ENCODE measurements at places on chromosomes 7 and 10.

DNA sequence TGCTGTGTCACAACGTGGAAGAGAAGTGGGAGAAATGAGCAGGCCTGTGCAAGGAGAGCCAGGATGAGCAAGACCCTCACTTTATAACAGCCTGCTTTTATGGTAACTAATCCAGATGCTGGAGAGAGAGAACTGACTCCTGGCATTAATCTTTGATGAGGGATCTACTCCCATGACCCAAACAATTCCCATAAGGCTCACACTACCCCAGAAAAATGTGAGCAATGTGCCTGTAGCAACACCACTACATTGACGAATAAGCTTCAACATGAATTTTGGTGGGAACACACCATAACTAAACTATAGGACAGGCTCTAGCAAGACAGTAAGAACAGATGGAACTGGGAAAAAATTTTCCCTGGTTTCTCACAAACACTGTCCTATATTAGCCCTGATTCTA is 173.6 kb upstream of the PRSS58 start:
- no peak for DNase-seq

- DNase-seq = peak; percentile 1
Measured at GRCh38 chr7:79454361-79454960, 994 bp upstream of the MAGI2 start.

GRCh38 chr10:15856328-15857015 is 3.8 kb downstream of the MINDY3 start:
- DNase-seq = no peak

DNA sequence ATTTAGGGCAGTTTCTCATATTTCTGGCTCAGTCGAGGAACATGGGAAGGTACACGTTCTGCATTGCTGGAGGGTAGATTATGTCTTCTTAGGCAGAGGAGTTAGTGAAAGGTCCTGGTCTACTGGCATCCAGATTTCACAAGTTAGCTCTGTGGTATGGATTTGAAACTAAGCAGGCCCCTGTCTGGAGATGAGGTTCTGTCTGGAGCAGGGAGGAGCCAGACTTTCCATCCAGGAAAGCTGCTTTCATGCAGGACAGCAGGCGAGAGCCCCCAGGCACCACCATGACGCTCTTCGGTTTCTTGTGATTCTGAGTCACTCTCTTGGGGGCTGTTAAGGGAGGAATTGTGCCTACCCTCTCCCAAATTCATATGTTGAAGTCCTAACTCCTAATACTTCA is 184.3 kb downstream of the KIAA1217 start:
- no peak for DNase-seq

DNA sequence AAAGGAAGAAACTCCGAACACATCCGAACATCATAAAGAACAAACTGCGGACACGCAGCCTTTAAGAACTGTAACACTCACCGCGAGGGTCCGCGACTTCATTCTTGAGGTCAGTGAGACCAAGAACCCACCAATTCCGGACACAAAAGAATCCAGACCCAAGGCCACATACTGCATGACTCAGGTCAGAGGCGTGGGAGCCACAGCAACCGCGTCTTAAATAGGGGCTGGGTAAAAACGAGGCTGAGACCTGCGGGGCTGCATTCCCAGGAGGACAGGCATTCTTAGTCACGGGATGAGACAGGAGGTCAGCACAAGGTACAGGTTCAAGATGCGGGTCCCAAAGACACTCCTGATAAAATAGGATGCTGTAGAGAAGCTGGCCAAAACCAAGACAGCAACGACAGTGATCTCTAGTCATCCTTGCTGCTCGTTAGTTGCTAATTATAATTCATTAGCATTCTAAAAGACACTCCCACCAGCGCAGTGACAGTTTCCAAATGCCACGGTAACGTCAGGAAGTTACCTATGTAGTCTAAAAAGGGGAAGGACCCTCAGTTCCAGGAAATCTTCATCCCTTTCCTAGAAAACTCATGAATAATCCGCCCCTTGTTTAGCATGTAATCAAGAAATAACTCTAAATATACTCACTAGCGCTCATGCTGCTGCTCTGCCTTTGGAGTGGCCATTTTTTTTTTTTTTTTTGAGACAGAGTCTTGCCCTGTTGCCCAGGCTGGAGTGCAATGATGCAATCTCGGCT is 19.3 kb downstream of the AP5Z1 start:
- no peak for DNase-seq

DNA sequence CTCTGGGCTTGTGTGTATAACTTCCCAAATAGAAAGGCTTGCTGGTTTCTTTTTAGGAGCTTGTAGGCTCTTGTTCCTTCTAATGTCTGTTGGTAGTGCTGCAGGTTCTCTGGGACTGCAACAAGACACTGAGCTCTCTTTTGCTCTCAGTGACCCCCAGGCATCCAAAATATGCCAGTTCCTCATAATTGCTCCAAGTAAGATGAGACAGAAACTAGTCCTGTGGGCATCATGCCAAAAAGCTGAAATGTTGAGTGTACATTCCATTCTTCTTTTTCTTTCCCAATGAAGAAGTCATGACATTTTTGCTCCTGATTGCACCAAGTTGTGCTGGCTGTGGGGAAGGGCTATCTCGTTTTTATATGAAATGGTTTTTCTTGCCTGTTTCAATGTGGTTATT is 7.1 kb upstream of the BTBD16 start:
- no peak for DNase-seq

- no peak for DNase-seq
Measured at GRCh38 chr10:3681642-3682554, 103.1 kb downstream of the KLF6 start.

GRCh38 chr7:112069879-112070321 is 136.3 kb downstream of the DOCK4 start:
- no peak for DNase-seq

DNA sequence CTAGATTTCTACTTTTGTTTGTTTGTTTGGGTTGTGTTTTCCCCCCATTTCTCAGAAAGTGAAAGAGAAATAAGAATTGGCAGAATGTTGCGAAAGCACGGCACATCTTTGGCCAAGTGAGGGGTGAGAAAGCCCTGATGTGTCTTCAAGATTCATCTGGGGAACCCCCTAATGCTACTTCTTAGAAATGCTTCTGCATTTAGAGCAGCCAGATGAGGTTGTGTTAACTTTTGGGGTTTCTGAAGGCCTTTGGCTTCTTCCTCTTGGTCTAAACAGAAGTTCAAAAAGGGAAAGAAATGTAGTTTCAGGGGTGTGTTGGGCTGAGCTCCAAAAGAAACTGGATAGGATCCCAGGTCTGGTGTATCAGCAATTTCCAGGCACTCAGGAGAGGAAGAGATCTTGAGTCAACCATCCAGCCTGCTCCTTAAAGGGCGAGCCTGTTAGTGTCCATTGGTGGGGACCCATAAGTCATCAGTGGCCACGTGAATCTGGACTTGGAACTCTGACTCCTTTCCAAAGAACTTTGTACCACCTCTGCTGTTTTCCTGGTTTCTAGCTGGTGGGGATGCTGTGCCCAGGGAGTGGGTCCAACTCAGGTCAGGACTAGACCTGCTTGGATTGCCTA is 6.5 kb downstream of the DUSP5 start:
- DNase-seq = peak; percentile 65

DNA sequence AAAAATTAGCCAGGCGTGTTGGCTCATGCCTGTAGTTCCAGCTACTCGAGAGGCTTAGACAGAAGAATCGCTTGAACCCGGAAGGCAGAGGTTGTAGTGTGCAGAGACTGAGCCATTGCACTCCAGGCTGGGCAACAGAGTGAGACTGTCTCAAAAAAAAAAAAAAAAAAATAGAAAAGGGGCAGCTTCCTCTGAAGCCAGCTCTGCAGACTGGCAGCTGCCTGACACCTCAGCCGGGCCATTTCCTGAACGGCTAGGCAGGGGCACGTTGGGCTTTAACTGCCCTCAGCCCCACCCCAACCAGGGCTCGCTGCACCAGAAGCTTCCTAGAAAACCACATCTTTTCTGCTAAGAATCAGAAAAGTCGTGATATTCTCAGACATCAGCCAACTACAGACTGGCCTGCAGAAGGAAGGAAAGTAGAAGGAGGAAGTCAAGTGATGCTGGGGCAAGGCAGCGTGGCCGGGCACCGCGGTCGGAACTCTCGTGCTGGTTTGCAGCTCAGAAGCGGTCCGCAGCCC is 38.0 kb downstream of the PRKAG2 start:
- DNase-seq = peak; percentile 49

GRCh38 chr10:64312876-64313275 is 791.7 kb downstream of the REEP3 start:
- DNase-seq = no peak

DNA sequence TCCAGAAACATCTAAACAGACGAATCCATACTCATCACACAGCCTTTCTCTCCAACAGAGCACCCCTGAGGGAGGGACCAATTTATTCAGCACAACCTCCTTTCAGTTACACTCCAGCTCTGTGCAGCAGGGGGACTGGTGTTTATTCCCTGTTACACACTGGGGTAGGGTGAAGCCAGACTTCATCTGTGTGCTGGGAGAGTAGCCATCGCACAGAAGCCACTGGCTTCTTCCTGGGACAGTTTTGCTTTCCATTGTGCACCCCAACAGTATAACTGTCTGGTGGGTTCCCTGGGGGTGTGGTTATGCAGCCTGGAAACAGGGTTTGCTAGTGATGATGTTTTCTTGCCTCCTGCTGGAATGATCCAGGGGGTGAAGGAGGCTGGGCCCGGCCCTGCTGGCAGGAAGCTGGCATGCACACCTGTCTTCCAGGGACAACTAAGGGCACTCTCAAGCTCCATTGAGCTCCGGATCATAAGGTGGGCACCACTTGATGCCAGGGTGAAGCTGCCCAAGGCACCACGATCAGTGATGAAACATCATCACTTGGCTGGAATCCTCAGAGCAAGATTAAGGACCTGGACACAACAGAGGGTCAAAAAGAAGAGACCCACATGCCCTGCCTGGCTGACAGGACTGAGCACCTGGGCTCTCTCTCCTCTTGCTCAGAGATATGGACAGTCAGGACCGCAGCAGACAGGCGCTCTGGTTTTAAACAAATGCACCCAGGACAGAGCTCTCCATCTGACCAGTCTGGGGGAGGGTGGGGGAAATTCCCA is 293.2 kb downstream of the GRID1 start:
- no peak for DNase-seq

DNA sequence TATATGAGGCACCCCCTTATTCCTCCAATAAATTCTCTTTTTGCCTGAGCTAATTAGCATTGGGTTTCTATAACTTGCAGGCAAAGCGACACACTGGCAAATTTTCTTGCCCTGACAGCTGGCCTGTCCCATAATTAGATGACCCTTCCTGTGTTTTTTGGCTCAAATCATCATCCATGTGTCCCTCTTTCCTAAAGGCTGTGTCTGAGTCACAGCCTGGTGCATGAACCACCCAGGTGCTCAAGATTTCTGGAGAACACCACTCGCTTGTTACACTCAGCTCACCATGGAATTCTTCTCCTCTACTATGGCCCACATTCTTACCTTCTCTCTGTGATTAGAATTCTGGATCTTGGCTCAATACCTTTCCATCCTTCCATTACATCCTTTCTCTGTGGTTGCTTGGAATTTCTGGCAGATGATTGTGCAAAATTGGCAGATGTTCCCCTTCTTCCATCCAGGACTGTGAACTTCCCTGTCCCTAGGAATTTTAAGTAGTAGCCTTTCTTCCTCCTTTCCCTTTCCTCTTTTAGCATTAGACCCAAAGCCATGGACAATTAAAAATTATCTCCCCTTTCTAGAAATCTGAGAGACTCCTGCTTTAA is 116.0 kb upstream of the ANKRD1 start:
- DNase-seq = no peak

DNA sequence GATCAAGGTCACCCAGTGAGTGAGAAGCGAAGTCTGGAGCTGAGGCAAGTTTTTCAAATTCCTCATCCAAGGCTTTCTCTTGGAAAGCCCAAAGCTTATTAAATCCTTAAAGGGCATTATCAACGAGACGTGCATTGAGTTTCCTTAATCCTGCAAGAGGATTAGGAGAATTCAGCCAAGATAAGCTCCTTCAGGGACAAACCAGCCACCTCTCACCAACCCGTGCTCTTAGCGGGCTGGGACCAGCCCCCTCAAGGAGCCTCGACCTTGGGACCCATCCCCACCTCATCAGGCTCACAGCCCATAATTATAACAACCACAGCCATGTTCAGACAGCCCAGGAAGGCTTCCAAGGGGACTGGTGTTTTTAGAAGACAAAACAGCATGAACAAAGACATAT is 12.0 kb upstream of the SLC29A4 start:
- DNase-seq = no peak

- DNase-seq = no peak
Measured at GRCh38 chr7:4093483-4093882, 588.6 kb upstream of the FOXK1 start.

DNA sequence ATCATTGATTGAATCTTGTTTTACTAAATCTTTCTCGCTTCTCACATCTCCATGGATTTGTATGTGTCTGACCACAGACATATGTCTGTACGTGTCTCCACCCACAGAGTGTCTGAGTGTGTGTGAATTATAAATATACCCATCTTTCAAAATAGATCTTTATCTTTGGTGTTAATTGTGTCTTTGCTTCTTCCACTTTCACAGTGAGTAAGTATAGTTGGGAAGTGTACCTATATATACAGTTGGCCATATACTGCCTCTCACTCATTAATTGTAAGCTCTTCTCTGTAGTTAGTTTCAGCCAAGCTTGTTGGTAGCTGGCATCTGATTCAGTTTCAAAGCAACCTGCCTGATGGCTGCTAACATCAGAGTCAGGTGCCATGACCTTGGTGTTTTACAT is 18.4 kb downstream of the EEPD1 start:
- DNase-seq = no peak

GRCh38 chr7:90752051-90752450 is 155.9 kb downstream of the CDK14 start:
- DNase-seq = no peak

GRCh38 chr10:119394657-119395279 is 147.8 kb downstream of the RGS10 start:
- DNase-seq = no peak

DNA sequence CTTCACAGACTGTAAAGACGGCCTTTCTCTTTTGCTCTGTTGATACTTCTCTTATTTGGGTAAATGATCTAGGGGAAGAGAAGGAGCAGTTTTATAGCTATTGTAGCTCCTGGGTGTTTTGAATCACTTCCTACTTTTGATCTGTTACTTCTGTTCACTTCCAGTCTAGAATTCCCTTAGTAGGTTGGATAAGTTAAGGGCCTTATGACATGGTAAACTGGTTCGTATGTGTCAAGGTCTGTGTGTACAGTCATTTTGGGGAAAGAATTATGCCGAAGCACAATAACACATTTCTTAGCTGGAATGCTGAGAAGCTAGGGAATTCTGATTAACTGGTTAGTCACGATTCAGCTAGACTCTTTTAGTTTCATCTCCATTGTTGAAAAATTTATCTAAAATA is 8.1 kb downstream of the DENND10 start:
- DNase-seq = no peak

- no peak for DNase-seq
Measured at GRCh38 chr7:95493844-95494243, 8.1 kb downstream of the ASB4 start.

DNA sequence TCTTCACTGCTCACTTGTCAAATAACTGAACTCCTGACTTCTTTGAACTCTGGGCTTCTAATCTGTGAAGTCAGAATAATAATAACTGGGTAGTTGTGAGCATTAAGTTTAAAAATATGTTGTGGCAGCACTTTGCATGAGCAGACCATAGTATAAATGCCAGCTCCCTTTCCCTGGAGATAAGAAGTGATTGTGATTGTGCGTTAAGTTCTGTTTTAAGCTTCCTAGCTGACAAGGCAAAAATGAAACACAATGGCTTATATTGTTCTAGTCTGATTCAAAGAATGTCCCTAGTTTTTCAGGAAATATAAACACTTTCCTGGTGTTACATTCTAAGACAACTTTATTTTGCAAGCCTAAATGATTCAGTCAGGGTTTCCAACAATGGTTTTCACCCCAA is 61.8 kb downstream of the PTPRE start:
- no peak for DNase-seq

- no peak for DNase-seq
Measured at GRCh38 chr10:5960070-5960972, 17.0 kb downstream of the IL15RA start.

Data from activated naive CD8-positive, alpha-beta T cell treated with anti-CD3 and anti-CD28 coated beads for 36 hours (primary cell).